ENCODE measurements at places on chromosomes 16 and 17.
A peak's percentile ranks its signal among the peaks of the same experiment; 100 is the strongest.

DNA sequence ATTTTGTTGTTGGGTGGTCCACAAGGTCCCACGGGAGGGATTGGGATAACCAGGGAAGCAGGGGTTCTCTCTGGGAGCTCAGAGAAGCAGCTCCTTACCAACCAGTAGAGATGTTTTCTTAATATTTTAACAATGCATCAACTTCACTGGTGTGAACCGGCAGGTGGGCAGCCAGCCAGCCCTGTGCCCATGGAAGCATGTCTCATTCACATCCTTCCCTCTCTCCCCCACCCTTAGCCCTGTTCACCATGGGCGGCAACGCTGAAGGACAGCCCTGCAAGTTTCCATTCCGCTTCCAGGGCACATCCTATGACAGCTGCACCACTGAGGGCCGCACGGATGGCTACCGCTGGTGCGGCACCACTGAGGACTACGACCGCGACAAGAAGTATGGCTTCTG lies 9.3 kb downstream of the MMP2 start:
- DNase-seq = no peak

DNA sequence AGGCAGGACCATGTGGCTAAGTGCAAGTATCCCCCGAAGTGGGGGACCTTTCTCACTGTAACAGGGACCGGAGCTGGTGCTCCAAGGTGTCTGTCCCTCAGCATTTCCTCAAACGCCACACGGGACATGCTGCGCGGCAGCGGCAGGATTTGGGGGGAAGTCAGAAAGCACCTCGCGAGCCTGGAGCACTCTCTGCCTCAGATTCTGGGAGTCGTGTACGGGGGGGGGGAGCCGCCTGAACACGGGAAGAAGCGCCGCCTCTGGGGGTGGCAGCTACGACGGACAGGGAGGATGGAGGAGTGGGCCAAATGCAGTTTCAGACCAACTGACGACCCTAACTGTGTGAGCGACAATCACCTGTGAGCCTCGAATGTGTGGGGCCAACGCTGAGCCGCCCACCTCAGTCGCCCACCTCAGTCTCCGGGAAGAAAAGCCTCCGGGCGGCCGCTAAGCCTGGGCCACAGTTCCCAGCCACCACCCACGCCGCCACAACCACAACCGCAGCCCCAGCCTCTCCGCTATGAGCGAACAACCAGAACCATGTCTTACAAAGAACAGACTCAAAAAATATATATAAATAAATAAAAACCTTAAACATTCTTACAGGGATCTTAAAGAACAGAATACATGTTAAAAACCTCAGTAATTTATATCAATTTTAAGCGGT lies 8.8 kb upstream of the TRAP1 start:
- no peak for DNase-seq

GRCh38 chr17:73013816-73014663 lies 78.4 kb downstream of the SLC39A11 start:
- DNase-seq = no peak

DNA sequence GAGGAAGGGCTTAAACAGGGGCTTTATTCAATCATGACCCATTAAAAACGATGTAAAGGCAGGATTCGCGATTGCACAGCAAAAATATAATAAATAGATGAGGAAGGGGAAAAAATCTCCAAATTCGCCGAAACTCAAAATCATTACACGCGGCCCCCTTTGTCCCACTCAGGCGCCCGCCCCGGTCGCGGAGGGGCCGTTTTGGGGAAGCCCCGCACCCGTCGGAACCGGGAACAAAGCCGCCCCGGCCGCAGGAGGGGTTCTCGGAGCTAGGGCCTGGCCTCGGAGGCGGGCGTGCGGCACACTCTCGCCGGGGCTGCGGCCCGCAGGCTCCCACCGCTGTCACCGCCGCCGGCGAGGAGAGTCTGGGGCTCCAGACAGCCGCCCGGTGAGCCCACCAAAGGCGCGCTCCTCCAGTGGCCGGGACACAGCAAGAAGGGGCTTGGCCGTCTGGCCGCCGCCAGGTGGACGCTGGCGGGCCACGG lies 521 bp downstream of the C16orf87 start:
- peak; percentile 47 for DNase-seq

DNA sequence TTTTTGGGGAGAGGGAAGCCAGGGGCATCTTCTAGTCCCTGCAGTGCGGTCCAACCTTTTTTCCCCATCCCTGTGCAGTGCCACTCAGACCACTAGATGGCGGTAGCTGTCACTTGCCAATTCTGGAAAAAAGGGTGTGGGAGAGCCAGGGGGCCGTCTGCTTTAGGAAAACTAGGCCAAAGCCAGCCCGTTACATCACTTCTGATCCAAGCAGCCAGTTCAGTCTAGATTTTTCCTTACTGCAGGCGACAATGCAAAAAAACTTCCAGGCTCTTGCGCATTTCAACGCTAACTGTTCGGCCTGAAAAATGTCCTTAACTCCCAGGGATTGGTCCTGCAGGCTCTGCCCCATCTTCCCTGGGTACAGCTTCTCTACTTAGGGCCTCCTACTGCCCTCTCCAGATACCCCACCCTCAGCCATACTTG lies 69.2 kb upstream of the CES5A start:
- DNase-seq = peak; percentile 58

GRCh38 chr16:10693889-10694288 lies 841 bp downstream of the TEKT5 start:
- DNase-seq = no peak
